ENCODE measurements at places on chromosomes 1 and 21.

GRCh38 chr1:219304227-219305226 lies 130.8 kb downstream of the LYPLAL1 start:
- no peak for DNase-seq

- no peak for DNase-seq
These were observed 35.4 kb downstream of the OR2C3 start for GRCh38 chr1:247500865-247501264.

GRCh38 chr1:80363689-80364475 lies 1357.4 kb upstream of the ADGRL4 start:
- no peak for DNase-seq

GRCh38 chr21:33971492-33972013 lies 55.9 kb upstream of the ATP5PO start:
- DNase-seq, result no peak

DNA sequence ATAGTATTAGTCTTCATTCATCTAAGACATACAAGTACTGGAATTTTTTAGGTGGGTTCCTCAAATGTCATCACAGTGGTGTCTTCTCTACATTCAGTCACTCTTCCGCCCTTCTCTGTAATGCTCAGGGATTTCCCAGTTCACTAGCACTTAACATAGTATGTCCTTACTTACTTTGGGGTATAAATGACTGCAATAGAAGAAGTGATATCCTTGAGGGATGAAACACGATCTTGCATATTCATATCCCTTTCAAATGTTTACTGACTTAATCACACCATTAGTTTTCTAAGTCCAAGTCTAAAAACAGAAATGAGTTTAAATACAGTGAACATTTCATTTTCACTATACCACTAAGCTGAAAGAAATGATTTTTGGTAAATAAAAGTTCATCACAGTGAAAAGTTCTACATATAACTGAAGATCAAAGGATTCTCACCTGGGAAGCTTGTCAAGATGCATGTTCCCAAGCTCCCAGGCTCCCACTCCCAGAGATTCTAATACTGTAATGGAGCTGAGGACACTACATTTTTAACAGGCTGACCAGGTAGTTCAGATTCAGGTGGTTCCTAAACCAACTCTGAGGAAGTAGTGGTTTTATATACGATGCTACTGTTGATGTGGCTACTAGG lies 29.7 kb downstream of the MRPL39 start:
- no peak for DNase-seq

- no peak for DNase-seq
These were observed 91.7 kb downstream of the LIPI start for GRCh38 chr21:14119038-14119437.

DNA sequence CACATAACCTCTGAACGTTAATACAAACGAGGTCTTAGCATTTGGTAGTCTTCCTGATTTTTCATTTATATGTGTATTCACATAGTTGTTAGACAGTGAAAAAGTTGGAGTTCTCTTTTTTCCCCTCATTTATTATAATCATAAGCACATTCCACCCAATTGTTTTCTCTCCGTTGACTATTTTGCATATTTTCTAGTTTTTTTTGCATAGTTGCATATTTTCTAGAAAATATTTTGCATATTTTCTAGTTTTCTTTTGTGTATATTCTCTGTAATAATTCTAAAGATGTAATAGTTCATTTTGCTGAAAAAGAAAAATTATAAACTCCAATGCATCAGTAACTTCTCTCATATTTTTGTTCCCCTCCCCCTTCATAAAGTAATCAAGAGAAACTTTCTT lies 47.5 kb downstream of the FYB2 start:
- no peak for DNase-seq

DNA sequence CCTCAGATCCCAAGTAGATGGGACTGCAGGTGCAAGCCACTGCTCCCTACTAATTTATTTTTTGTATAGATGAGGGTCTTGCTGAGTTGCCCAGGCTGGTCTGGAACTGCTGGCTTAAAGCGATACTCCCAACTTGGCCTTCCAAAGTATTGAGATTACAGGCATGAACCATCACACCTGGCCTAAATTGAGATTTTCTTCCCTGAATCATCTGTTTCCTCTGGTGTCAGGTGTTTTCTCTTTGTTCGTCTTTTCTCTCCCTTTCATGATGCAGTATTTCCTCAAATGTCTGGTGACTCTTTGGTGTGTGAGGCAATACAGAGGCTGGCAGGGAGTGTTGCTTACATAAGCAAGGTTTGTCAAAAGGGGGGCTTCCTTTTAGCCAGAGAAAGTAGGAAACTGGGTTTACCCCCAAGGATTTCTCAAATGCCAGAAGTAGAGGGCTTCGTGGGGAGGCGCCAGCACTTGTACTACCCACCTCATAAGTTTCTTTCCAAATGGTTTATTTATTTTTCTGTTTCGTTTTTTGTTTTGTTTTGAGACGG lies 27.6 kb downstream of the CLDN14 start:
- no peak for DNase-seq

DNA sequence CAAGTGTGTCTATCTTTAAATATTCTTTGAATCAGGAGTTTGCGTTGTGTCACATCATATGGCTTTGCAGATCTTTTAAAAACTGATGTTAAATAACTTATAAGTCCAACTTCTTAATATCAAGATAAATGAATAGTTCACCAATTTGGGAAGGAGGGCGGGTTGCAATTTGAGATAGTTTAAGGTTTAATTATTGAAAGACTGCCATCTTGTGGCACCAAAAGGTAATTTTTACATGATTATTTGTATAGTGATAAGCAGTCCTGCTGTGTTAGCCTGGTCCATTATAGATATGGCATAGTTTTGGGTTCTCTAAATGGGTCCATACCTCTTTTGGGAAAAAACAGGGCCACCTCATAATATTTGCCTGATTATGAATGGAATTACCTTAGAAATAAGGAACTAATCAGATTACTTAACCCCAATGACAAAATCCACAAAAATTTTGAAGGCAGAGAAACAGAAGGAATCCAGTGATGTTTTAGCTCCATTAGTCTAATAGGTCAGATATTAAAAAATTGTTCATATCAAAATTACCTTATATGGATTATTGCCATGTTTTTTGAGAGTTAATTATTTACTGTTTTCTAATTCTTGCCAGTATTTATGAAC lies 64.3 kb downstream of the PRKAA2 start:
- DNase-seq, result peak; percentile 18

- no peak for DNase-seq
These were observed 240.9 kb downstream of the KCTD3 start for GRCh38 chr1:215807911-215808436.

DNA sequence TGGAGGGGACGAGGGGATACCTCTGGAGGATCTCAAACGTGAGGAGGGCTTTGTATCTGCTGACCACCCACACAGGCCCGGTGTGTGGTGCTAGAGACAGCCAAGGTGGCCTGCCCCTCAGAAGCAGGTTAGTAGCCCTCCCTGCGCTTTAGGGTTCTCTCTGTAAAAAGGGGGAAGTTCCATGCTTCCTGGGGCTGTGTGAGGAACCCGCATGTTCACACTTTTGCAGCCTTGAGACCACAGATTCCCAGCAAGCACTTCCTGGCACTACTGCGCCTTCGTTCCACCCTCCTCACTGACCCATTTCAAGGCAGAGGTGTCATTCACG lies 7.9 kb upstream of the GUCA2B start:
- no peak for DNase-seq

DNA sequence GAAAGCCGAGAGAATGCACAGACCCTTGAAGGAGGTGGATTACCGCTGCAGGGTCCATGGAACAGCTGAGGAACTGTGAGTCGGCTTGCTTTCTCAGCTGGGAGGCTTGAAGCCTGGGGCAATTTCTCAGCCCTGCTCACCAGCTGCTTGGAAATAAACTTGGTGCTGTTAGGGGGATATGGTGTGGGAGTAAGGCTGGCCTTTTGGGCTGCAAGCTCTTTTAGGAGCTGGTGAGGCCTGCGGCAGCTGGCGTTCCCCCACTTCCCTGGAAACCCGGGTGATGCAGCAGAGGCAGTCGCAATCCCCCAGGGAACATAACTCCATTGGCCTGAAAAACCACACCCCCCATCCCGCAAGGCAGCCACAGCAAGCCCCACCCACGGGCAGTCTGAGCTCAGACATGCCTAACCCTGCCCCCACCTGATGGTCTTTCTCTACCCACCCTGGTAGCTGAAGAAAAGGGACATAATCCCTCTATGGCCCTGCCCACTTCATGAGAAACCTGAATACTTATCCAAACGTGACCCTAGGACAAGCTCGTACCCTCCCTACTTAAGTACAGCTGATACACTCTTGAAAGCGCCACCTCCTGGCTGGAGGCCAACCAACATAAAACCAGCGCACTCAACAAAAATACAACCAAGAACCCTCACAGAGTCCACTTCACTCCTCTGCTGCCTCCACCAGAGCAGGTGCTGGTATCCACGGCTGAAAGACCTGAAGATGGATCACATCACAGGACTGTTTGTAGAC lies 1995.8 kb downstream of the NCAM2 start:
- DNase-seq, result no peak

- no peak for DNase-seq
These were observed 97.1 kb downstream of the AK5 start for GRCh38 chr1:77378723-77379535.

- no peak for DNase-seq
These were observed 509.5 kb downstream of the PLPP3 start for GRCh38 chr1:56069824-56070223.

- no peak for DNase-seq
These were observed 112.8 kb downstream of the KCND3 start for GRCh38 chr1:111876631-111877030.

- no peak for DNase-seq
These were observed 61.6 kb downstream of the SLX9 start for GRCh38 chr21:45001134-45002095.

- DNase-seq, result no peak
These were observed 3.5 kb downstream of the MARCKSL1 start for GRCh38 chr1:32332290-32333079.

- no peak for DNase-seq
These were observed 1983.0 kb downstream of the MRPL39 start for GRCh38 chr21:23624281-23624680.

- no peak for DNase-seq
These were observed 163.8 kb downstream of the CHRM3 start for GRCh38 chr1:239550178-239550577.
